Chondrocyte (in vitro differentiated cells): ENCODE measurements at places on chromosomes 16 and 17. TPM values are rescaled to one million over a fixed set of nuclear protein-coding genes. Genes with fewer than 3 reads are reported as not detected.

GRCh38 chr16:12387786-12388185 is 411.3 kb downstream of the SNX29 start:
- no peak for DNase-seq

DNA sequence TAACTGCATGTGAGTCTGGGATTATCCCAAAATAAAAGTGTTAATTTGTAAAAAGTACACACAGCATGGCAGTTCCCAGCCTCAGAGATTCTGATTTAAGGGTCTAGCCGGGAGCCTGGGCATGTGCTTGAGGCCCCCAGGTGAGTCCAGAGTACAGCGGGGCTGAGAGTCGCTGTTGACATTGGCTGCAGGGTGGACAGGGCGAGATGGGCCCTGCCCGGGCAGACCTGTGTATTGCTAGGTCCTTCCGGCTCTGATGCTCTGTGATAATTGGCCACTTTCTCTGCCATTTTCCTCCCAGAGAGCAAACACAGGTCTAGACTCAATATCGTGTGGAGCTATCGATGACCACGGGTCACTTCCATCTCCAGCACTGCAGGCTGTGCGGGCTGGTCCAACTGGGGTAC is 73.6 kb downstream of the ABCC6 start:
- DNase-seq = no peak

DNA sequence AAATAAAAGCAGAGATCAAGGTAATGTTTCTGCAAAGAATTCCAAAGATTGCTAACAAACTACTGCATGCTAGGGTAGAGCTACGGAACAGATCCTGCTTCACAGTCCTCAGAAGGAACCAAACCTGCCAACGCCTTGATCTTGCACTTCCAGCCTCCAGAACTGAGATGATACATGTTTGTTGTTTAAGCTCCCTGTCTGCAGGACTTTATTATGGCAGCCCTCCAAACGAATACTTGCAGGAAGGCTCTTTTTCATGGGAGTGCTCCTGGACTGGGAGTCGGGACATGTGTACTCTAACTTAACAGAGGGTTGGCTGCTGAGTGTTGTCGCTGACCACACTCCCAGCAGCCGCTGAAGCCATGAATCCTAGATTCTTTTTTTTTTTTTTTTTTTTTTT is 808.8 kb upstream of the EEF2KMT start:
- no peak for DNase-seq

- no peak for DNase-seq
Measured at GRCh38 chr16:15672514-15673167, 22.6 kb downstream of the NDE1 start.

GRCh38 chr16:54699656-54700055 is 231.0 kb upstream of the IRX5 start:
- DNase-seq = no peak

GRCh38 chr17:35002876-35003551 is 22.7 kb downstream of the LIG3 start:
- no peak for DNase-seq

DNA sequence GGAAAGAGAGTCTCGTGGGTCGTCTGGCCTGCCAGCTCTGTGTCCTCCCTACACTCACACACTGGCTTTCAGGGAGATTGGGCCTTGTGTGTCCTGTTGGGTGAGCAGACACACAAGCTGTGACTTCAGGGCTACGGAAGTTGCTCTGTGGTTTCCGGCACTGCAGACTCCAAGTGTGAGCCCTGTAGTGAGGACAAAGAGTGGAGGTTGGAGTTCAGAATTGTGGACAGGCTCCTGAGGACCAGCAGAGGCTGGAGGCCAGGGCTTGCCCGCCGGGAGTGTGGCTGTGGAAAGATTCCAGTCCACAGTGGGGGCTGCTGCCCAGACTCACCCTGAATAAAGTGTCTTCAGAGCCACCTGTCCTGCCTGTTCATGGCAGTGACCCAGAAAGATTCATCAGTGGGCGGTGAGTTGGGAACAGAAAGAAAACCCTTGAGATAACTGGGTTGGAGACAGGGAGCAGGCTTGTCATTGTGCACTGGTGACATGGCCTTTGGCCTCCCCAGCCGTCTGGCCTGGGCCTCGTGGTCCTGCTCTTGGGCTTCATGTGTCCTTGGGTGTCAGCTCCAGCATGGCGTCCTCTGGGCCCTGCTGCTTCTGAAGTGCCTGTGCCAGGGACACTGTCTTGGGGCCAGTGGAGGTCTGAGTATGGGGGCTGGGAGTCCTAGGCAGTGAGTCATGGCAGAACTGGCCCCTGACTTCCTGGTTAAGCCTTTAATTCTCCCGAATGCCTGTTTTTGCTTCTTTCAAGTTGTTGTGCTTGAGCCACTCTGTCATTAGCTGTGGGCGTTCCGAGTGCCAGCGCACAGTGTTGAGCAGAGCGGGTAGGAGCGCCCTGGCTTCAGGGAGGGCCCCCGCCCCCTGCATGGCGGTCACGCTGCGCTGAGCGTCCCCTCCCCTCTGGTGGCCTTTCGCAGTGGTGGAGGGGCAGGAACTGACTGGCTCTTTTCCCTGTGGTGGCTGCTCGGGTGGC is 19.9 kb upstream of the ZNF750 start:
- no peak for DNase-seq

GRCh38 chr17:79301469-79301868 is 226.8 kb downstream of the ENGASE start:
- no peak for DNase-seq

DNA sequence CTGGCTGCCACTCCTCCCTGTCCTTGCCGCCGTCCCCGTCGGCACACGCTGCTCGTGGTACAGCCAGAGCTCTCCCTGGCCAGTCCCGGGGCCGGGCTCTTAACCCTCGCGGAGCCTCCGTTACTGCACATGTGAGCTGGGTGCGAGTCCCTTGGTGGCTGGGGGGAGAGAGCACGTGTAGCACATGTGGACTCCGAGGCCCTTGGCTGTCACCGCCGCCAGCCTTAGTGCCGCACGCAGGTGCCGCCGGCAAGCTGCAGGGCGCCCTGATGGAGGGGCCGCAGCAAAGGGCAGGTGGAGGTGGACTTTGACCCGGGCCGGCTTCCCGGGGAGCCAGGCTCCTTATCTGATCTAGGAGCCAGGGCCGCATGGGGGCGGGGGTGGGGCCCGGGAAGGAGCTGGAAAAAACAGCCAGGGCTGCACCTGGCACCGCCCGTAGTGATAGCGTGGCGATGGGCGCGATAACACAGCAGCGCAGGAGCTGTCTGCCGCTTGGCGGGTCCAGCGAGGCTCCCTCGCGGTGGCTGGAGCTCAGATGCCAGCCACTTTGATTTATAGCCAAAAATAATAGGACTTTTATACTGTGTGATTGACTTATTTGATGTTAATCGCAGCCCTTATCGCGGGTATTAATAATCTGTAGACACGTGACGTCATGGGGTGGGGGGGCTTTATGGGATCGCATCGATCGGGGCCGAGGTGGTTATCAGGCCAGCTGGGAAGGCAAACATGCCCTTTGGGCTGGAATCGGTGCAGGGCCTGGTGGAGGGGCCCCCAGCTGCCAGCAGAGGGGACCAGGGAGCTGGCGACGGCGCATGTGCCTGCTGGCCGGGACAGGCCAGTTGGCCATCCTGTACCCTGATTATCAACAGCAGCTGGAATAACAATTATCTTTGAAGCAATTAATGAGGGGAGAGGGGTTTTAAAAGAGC is 35.1 kb downstream of the ZFPM1 start:
- no peak for DNase-seq

DNA sequence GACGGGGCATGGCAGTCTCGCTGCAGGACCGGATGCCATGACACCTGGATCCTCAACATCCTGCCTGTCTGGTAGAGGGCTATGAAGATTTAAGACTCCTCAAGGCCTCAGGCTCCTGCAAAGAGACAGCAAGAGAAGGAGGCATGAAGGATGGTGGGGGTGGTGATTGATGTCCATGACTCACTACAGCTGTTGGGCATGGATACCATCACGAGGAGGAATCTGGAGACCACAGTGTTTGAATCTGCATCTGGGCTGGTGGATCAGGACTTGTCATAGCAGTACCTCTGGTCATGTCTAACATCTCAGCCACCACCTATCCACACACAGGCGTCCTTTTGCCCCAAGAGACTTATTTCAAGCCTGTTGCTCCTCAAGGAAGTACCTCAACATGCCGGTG is 50.2 kb upstream of the WSCD1 start:
- no peak for DNase-seq

- DNase-seq = no peak
Measured at GRCh38 chr16:12869698-12870427, 31.5 kb upstream of the SHISA9 start.

- no peak for DNase-seq
Measured at GRCh38 chr17:7885367-7886226, 3.0 kb upstream of the CHD3 start.

- no peak for DNase-seq
Measured at GRCh38 chr17:76314392-76315227, 6.5 kb upstream of the QRICH2 start.

- no peak for DNase-seq
Measured at GRCh38 chr17:7437950-7438614, 1.2 kb upstream of the FGF11 start.

DNA sequence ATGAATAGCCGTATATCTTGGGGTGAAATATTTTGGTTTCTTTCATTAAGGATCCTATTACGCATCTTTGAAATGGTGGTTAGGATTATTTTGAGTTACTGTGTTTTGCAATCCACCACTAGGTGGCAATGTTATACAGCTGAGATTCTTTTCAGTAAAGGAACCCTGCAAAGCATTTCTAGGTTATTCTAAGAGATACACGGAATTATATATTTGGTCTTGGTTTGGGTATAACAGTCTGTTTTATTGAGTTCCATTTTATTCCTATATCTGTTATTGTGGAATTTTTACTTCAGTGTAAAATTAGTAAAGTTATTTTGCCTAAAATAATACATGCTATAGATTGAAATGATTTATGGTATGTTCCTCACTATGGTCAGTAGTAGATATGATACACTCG is 62.9 kb upstream of the CPHXL start:
- DNase-seq = no peak

GRCh38 chr16:2148714-2149629 is 547 bp downstream of the RAB26 start:
- no peak for DNase-seq

DNA sequence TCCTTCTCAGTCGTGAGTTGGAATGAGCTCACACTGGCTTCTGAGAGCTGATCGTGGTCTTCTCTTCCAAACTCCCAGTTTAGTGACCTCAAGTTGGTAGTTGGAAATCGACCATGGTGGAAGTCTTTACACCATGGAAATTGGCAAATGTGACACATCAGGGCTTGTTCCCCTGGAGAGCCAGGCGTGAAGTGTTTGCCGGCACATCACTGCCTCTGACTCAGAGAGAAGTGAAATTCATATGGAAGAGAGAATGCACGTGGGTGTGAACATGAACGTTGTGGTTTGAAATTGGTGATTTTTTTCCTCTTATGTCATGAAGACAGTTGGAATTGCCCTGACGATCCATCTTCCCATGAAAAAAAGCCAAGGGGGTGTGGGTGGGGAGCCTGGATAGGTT is 47.4 kb downstream of the AXIN2 start:
- no peak for DNase-seq

GRCh38 chr17:7632492-7632894 is 2.6 kb downstream of the SHBG start:
- DNase-seq = no peak

- DNase-seq = peak; percentile 37
Measured at GRCh38 chr16:29737713-29738112, 8.1 kb downstream of the C16orf54 start.

GRCh38 chr16:53282975-53283946 is 151.0 kb upstream of the RBL2 start:
- no peak for DNase-seq

DNA sequence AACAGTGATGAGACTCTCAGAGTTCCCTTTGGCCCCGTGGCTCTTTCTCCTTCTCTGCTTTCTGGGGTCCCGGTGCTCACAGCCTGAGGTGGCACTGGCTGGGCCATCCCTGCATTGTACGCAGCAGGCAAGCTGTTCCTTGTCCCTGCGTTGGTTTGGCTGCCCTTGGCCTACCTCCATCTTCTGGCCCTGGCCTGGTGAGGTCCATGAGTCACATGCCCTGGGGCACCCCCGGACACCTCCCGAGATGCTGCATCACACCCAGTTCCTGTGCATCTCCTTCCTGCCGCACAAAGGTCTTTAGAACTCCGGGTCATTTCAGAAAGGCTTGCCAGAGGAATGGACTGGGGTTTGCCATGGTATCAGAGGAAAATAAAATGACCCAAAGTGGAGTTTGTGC is 9.5 kb downstream of the SULT1A2 start:
- DNase-seq = no peak

DNA sequence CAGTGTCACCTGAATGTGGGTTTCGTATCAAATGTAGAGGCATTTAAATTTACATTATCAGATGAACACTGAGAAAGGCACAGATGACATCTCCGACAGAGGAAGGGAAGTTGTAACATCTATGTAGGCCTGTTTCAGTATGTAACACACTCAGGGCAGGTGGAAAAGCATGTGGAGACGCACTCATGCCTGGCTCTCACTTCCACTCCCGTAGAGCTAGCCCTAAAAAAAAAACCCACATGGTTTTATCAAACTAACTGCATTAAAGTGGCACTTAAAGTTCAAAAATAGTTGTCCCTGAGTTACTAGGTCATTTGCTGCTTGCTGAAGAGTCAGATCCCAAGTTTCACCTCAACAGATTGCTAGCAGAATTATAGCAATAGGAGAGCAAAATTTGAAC is 6.1 kb upstream of the ANKFY1 start:
- DNase-seq = no peak

DNA sequence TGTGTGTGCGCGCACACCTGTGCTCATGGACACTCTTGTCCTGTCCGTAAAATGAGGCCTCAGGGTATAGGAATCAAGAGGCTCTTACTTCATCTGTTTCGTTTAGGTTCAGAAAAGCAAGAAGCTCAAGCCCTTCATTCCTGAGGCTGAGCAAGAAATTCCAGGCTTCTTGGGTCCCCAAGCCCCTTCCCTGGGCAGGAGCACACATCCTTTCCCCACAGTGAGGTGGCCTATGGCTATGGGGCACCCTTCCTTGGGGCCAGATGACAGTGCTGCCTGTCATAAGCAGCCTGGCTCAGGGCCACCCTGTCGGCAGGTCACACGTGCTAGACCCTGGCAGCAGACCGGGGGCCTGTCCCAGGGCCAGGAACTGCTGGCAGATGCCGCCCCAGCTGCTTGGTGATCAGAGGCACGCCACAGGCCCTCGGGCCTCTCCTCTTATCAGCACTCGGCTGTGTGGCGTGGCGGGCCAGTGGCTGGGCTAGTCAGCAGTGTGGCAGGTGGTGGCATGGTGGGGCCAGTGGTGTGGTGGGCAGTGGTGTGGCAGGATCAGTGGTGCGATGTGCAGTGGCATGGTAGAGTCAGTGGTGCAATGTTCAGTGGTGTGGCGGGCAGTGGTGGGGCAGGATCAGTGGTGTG is 50.2 kb downstream of the NKD1 start:
- no peak for DNase-seq

Gene PTX4
- total RNA-seq = not detected in 3 replicates

Gene CHAD
- total RNA-seq = 0.12 TPM in 1 of 3 replicates, not detected in the others

Gene ALOX12B
- 0.17 TPM in 1 of 3 replicates, not detected in the others for total RNA-seq

Gene RASL10B
- 8.4 to 21.3 TPM (median 19.1 TPM) in 3 replicates for total RNA-seq

Gene MED1
- 37.3 to 43.0 TPM (median 39.2 TPM) in 3 replicates for total RNA-seq

Gene TRPV3
- 0.27 to 0.74 TPM in 2 of 3 replicates, not detected in the other for total RNA-seq

Gene LRRC37A2
- 8.9 to 11.3 TPM (median 9.1 TPM) in 3 replicates for total RNA-seq

Gene TMC7
- total RNA-seq = 1.2 to 1.8 TPM (median 1.6 TPM) in 3 replicates

Gene KCTD11
- 16.6 to 23.3 TPM (median 23.0 TPM) in 3 replicates for total RNA-seq

Gene RHBDF1
- total RNA-seq = 52.4 to 55.5 TPM (median 52.7 TPM) in 3 replicates

Gene CCL16
- total RNA-seq = not detected in 3 replicates

Gene SLC6A2
- not detected in 3 replicates for total RNA-seq

Gene TMEM186
- 8.4 to 10.7 TPM (median 9.6 TPM) in 3 replicates for total RNA-seq

Gene ADAMTS18
- total RNA-seq = not detected in 3 replicates

Gene SDK2
- 15.8 to 38.5 TPM (median 16.2 TPM) in 3 replicates for total RNA-seq
